ENCODE measurements at places on chromosomes 11 and 22.

DNA sequence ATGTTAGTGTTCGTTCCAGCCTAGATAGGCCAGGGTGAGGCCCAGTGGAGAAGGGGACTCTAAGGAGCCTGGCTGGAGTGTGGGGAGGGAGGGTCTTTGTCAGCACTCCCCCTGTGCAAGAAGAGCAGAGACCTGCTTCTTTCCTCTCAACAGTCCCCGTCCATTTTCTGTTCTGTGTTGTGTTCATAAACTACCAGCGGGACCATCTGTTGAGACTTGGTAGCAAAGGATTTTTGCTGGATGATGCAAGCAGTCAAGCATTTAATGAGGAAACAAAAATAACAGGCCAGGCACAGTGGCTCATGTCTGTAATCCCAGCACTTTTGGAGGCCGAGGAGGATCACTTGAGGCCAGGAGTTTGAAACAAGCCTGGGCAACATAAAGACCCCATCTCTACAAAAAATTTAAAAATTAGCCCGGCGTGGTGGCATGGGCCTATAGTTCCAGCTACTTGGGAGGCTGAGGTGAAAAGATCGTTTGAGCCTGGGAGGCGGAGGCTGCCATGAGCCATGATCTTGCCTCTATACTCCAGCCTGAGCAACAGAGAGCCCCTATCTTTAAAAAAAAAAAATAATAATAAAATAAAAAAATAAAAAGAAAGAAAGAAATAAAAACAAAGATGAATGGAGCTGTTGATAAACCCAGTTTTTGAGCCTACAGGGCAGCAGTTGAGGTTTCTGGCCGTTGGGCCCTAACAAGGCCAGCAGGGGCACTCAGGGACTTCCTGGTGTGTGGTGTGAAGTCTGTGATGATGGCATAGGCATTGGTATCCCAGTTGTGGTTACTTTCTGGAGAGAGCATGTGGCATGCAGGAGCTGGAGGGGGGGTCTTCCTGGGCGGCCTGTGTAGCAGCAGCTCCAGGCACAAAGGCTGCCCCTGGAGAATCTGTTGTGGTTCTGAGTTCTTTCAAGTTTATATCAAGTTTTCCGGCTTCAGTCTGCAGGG lies 1.7 kb upstream of the TXNRD2 start:
- DNase-seq, result peak; percentile 44

DNA sequence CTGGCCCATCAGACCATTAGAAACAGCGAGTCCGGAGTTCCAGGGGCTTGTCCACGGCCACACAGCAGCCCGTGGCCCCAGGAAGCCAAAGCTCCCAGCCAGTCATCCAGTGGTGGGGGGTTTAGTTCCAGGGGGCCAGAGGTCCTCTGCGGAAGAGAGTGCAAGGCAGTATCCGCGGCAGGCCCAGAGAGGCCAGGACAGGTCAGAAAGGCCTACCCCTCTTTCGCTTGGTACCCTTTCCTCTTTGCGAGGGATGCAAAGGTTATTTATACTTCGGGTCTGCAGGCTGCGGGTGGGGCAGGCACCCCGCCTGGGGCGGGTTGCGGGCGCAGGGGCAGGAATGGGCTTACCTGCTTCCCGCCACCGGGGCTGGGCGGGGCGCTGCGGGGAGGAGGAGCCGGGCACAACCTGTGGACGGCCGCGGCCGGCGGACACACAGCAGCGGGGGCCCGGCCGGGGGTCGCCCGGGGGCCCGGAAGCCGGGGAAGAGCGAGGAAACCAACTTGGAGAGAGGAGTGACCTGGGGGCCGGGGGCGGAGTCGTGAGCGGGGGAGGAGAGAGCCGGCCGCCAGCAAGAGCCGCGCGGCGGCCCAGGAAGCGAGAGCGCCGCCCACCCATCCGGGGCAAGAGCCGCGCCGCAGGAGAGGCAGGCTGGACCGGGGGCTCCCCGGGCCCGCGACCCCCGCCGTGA lies at the start of gene SH3BP1:
Gene SH3BP1, plus strand, starts transcription at position 600 of the 691 bp plus-strand sequence. CDS start 119 bp downstream, outside the sequence.
- no peak for DNase-seq

DNA sequence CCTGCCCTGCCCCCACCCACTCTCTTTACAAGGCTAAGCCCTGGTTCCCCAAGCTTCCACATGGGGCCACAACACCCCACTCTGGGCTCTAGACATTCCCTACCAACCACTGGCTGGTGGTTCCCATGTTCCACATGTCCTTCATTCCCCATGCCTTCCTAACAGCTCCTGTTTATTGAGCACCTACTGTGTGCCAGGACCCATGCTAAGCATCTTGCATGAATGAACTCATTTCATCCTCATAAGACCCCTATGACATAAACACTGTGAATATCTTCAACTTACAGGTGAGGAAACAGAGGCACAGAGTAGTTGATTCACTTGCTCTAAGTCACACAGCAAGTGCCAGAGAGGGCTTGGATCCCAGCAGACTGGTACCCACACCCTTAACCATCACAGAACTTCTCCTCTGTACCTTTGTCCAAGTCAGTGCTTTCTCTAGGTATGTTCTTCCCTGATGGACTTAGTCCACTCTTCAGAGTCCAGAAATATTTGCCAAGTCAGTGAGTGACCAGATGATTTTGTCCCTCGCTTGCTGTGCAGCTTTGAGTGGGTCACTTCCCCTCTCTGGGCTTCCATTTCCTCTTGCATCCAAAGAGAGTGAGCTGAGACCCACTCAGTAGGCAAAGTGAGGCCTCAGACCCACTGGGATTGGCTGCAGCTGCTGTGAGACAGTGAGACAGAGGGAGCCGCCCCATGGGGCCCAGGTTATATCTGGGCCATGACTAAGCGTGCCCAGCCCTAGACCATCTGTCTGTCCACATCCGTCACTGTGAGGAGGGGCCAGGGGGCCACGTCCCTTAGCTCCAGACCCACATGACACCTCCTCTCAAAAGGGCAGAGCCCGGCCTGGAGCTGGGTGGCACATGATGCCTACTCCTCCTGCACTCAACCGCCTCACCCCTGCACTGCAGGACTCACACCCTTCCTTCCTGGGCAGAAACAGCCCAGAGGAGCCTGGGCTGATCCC lies 132.4 kb downstream of the MN1 start:
- peak; percentile 66 for DNase-seq

- DNase-seq, result no peak
Measured at GRCh38 chr11:122786896-122787295, 51.4 kb upstream of the CRTAM start.

GRCh38 chr11:83219095-83219494 lies 25.6 kb downstream of the ANKRD42 start:
- no peak for DNase-seq

- DNase-seq, result no peak
Measured at GRCh38 chr22:50058906-50059880, 1.1 kb upstream of the TTLL8 start.

DNA sequence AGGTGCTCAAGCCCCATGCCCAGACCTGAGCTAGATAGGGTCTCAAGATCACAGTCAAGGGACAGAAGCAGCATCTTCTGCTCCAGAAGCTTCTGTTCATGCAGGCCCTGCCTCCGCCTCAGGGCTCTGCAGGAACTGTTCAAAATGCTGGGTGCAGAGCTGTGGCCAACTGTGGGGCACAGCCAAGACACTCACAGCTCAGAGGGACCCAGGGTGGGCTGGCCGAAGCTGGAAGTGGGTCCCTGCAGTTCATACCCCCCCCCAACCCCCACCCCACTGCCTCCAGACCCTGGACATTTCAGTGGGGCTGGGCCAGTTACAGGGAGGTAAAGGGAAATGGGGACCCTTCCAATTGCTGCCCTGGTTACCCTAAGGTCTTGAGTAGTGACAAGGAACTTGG lies 129.0 kb downstream of the CRYBB2 start:
- DNase-seq, result no peak

DNA sequence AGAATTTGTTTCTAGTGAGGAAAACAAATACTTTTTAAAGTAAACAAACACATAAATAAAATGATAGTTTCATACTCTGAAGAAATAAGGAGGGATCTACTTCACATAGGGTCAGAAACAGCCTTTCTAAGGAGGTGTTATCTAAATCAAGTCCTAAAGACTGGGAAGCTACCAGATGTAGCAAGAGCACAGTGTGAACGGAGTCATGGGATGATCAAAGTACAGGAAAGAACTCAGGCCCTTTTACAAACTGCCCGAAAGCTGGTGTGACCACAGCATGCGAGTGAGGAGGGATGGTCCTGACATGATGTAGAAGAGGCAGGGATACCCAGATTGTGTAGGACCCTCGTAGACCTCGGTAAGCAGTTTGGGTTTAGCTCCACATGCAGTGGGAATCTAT lies 102.8 kb downstream of the ARHGAP32 start:
- no peak for DNase-seq

GRCh38 chr22:42185915-42186439 lies 55.4 kb upstream of the CYP2D6 start:
- DNase-seq, result no peak

- DNase-seq, result no peak
Measured at GRCh38 chr11:65708451-65708850, 3.6 kb upstream of the KAT5 start.

- DNase-seq, result no peak
Measured at GRCh38 chr11:81224396-81224795, 1509.3 kb downstream of the FAM181B start.

- DNase-seq, result no peak
Measured at GRCh38 chr11:128697645-128698174, 3.8 kb downstream of the FLI1 start.

DNA sequence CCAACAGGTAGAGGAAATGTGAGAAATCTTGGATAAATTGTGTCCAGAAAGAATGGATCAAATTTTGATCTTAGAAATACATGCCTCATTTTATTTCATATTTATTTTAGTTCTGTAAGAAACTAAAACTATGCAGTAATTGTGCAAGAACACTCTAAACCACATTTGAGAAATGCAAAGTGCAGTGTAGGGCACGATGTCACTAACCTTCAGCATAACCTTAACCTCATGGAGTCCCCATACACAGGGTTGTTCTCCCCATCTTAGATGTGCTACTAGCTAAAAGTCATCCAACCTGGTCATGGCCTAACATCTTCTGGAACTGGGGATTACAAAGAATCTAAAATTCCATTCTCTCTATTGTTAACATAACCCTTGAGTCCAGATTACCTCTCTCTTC lies 48.4 kb upstream of the ARHGAP42 start:
- no peak for DNase-seq

- peak; percentile 15 for DNase-seq
Measured at GRCh38 chr11:128848815-128849455, 18.2 kb downstream of the KCNJ1 start.

DNA sequence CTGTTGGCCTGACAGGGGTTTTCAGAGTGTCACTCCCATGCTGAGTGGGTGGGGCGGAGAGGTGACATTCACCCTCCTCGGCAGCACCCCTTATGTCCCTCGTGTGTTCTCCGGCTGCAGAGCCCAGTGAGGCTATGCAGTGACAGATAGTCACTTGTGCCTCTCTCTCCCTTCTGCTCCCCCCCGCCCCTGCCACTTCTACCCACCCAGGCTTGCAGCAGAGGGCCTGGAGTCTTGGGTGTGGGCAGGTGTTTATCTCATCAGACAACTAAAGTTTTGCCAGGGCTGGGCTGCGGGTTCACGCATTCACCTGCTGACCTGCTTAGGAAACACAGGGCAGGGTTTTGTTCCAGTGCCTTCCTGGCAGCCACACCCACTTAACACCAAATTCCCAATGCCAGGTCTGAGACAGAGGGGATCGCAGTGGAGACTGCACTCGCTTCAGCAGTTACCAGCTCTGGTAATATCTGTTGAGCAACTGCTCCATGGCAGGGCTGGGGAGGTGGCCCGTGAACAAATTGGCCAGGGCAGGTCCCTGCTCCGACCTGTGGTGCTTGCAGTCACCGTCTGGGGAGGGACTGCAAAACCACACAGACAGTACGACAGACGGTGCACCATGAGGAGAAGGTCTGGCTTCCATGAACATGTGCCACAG lies 50.5 kb upstream of the ADA2 start:
- DNase-seq, result no peak

- no peak for DNase-seq
Measured at GRCh38 chr11:70531281-70532065, 133.1 kb downstream of the CTTN start.

DNA sequence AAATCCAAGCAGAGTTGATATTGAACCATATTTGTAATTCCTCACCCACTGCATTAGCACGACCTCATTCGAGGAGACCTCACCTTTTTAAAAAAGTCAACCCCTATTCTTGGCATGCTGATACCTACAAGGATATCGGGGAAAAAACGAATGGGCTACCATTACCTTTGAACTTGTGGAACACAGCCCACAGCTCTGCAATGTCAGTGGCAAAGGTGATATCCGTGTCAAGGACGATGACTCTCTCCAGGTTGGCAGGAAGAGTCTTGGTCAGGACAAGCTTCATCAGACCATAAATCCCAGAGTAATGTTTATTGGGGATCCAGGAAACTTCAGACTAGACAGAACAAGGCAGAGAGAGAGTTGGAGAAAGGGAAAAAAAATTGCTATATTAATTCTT lies 355.6 kb downstream of the LARGE1 start:
- no peak for DNase-seq

GRCh38 chr11:27392278-27393114 lies 29.5 kb upstream of the CCDC34 start:
- peak; percentile 38 for DNase-seq

- DNase-seq, result no peak
Measured at GRCh38 chr22:41216984-41217383, 11.9 kb downstream of the L3MBTL2 start.

- no peak for DNase-seq
Measured at GRCh38 chr11:114622858-114623257, 27.3 kb upstream of the NXPE4 start.

DNA sequence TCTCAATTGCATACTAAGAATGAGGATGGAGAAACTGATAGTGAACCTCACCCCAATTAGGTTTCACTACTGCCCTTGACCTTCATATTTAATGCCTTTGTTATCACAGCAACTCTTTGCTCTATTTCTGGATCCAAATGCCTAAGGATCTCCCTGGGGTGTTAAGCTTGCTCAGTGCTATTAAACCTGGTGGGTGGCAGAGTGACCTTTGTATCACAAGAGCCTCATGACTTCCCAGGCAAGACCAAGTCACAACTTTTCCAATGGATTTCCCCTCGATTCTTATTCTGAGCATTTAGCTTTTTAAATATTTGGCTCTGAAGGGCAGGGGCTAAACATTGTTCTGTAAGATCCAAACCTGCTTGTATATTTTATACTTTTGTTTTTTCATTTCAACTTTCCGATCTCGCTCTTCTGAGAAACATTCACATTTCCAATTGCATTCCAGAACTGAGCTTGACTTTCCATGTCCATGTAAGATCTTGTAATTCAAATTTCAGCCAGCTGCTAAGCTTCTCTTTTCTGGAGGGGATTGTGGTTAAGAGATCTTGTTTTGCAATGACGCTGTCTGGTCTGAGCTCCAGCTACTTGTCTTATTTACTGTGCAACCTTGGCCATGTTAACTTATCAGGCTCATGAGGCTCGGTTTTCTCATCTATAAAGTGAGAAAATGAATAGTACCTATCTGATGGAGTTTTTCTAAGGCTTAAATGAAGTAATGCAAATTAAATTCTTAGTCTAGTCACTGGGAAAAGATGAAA lies 6.4 kb upstream of the EHF start:
- DNase-seq, result no peak

DNA sequence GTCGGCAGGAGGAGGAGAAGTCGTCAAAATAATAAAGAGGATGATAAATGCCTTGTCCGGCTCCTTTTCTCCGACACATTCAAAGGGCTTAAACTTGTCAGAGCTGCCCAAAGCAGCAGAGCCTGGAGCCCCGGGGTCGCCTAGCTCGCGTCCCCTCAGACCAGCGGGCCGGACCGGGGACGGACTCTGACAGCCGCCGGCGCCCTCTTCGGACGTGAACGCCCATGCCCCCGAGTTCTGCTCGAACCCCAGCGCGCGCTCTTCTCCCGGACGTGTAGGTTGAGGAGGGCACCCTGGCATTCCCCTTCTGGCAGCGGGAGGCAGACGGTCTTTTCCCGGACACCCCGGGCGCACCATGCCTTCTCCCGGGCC lies 999 bp downstream of the FGF3 start:
- DNase-seq, result no peak
